ENCODE measurements at places on chromosomes 12 and 14.

DNA sequence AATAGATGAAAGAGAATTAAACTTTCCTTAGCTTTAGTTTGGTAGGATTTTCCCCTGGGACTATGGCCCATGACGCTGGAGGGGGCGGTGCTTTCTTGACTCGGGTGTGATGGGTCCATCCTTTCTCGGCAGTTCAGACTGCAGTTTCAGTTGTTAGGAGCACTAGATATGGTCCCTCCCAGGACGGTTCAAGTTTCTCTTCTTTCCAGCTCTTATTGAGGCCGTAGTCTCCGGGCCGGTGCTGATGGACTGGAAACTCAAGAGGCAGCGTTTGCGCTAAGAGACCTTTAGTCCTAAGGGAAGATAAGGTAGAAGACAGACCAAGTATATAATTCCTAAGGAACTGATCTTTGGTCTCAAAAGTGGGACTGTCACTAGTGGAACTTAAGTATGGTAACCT, 111.2 kb downstream of the RIN3 start:
- no peaks in the 10 kb centered on the region for H3K4me1 ChIP-seq
- H3K4me3 ChIP-seq, result no peak overlapping the region
- no peak overlapping the region for H3K27ac ChIP-seq
- H3K27me3 ChIP-seq, result no peaks in the 10 kb centered on the region
- H3K36me3 ChIP-seq, result no peaks in the 10 kb centered on the region

DNA sequence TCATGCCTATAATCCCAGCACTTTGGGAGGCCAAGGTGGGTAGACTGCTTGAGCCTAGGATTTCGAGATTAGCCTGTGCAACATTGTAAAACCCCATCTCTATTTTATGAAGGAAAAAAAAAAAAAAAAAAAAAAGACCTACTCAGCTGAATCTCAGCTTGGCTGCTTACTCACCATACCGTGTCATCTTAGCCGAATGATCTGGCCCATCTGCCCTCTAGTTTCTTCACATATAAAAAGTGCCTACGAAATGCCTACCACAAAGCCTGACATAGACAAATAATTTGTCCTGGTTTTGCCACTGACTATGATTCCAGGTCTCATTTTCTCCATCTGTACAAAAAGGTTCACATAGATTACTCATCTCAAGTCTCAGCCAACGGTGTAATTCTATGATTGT, 10.1 kb downstream of the DIABLO start:
- no peak for DNase-seq
- H3K36me3 ChIP-seq, result peaks cover 95% of the 10 kb centered on the region
- H3K27ac ChIP-seq, result no peak overlapping the region

DNA sequence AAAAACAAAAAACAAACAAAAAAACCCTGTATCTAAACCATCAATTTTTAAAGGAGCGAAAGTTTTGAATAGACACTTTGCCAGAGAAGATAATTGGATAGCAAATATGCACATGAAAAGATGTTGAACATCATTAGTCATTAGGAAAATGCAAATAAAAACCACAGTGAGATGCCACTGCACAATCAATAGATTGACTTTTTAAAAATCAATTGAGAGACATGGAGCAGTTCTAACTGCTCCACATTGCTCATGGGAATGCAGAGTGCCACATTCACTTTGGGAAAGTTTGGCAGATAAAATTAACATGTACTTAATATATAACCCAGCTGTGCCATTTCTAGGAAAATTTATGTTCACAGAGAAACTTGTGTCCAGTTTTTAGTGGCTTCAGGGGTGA, 12.7 kb downstream of the EIF2S1 start:
- peaks cover 87% of the 10 kb centered on the region for H3K36me3 ChIP-seq
- H3K27ac ChIP-seq, result no peak overlapping the region
- no peaks in the 10 kb centered on the region for H3K4me1 ChIP-seq
- DNase-seq, result no peak
- H3K27me3 ChIP-seq, result no peaks in the 10 kb centered on the region

GRCh38 chr12:52628841-52629240, 10.5 kb upstream of the KRT73 start:
- no peak overlapping the region for H3K4me3 ChIP-seq
- H3K4me1 ChIP-seq, result no peaks in the 10 kb centered on the region
- no peaks in the 10 kb centered on the region for H3K27me3 ChIP-seq

- no peaks in the 10 kb centered on the region for H3K27me3 ChIP-seq
- no peaks in the 10 kb centered on the region for H3K36me3 ChIP-seq
- no peak overlapping the region for H3K27ac ChIP-seq
- no peak for DNase-seq
- H3K4me1 ChIP-seq, result peaks cover 11% of the 10 kb centered on the region
Measured at GRCh38 chr12:93733358-93733757, 56.2 kb downstream of the CRADD start.

DNA sequence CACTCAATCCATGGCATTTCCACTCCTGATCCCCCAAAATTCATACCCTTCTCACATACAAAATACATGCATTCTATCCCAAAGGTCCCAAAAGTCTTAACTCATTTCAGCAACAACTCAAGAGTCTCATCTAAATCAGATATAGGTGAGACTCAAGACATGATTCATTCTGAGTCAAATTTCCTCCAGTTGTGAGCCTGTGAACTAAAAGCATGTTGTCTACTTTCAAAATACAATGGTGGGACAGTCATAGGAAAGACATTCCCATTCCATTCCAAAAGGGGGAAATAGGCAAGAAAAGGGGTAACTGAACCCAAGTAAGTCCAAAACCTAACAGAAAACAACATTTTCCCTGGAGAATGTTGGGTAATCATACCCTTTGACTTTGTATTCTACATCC, 103.3 kb downstream of the C12orf75 start:
- no peaks in the 10 kb centered on the region for H3K27me3 ChIP-seq
- H3K4me3 ChIP-seq, result no peak overlapping the region
- H3K4me1 ChIP-seq, result no peaks in the 10 kb centered on the region
- no peak overlapping the region for H3K27ac ChIP-seq
- no peaks in the 10 kb centered on the region for H3K36me3 ChIP-seq

DNA sequence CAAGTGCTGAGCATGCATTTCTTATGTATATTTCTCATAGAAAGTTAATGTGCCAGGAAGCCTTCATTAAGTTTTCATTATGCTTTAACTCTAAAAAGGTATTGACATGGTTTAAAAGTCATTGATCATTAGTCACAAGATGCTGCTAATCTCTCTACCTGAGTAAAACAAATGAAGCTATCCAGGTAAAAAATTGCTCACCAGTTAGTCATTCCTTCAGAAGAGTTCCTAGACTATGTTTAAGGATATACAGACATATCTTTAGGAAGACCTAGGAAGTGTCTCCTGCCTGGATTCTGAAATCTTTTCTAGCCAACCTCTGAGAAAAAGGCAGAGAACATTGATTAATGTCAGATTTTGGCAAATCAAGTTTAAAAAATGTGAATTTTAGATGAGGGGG, 274.2 kb downstream of the PDZRN4 start:
- no peaks in the 10 kb centered on the region for H3K4me1 ChIP-seq
- H3K4me3 ChIP-seq, result no peak overlapping the region
- H3K27ac ChIP-seq, result no peak overlapping the region
- no peak for DNase-seq
- no peaks in the 10 kb centered on the region for H3K36me3 ChIP-seq

DNA sequence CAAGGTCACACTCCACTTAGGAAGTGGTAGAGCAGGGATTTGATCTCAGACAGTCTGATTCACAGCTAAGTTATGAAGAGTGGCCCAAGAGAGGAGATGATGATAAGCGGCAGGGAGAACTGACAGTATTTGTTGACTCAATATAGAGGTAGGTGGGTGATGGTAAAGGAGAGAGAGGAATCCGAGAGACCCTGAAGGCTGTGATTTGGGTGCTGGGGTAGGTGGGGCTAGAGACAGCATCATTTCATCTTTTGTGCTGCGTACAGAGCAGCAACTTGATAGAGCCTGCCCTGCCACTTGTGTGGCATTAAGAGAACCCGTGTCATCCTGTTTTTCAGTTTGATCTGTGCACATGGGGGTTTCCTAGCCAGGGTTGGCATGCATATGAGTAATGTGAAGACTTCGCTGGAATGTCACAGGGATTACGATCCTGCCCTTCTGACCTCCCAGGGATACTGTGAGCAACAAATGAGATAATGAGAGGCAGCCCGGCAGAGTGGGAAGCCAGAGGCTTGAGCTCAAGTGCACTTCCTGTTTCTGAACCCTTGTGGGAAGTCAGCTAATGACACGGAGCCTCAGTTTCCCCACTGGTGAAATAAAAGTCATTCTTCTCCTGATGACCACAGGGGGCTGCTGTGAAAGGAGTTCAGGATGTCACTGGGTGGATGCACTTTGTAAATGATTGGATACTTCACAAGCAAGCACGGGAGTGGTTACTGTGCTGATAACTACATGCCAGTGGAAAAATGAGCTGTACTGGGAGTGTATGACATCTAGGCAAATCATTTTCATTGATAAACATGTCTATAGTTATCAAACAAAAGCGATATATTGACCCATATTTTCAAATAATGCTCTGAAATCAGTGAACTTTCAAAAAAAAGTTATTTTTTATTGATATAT, 59.5 kb upstream of the IGF1 start:
- H3K27me3 ChIP-seq, result peaks cover 2% of the 10 kb centered on the region
- H3K36me3 ChIP-seq, result no peaks in the 10 kb centered on the region

DNA sequence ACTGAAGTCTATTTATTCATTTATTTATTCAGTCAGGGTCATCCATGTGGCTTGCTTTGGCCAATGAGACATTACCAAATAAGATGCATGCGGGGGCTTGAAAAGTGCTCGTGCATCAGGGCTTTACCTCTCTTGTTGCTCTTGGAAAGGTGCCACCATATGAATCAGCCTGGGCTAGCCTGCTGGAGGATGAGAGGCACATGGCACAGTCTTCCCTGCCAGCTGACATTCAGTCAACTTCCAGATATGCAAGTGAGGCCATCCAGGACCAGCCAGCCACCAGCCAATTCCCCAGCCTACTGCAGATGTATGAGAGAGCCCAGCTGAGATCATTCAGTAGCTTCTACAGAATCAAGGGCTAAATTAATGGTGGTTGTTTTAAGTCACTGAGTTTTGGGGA, 105.2 kb upstream of the RPH3A start:
- DNase-seq, result no peak

DNA sequence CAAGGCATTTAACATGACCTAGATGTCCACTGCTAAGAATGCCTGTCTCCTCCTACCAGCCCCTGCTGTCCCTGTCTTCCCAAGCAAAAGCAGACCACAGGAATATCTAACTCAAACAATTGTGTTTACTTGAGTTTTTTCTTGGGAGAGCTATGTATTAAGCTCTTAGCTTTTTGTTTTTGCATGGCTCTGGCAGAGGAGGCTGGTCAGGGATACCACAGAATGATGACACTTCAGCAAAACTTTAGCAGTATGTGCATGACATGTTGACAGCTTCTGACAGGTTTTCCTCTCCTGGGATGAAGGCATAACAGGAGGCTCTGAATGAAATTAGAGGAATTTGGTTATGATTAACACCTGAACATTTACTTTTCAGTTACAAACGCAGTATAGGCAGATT, 6.9 kb downstream of the TMBIM6 start:
- peaks cover 8% of the 10 kb centered on the region for H3K36me3 ChIP-seq
- no peaks in the 10 kb centered on the region for H3K27me3 ChIP-seq
- H3K4me3 ChIP-seq, result no peak overlapping the region
- no peak for DNase-seq

DNA sequence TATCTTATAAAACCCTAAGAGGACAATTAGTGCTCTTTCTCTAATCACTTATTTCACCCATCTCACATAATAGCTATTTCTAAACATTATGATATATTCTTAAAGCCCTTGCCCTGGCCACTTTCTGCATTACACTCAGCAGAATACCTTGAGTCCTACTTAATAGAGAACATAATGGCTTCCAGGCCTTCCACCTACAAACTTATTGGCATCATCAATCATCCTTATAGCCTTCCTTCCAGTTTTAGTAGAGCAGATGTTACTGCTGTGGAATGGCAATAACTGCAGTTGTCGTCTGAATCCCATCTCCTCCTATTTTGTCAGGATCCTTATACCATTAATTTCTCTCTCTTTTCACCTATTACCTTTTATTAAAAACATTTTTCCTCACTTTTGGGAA, 1127.4 kb downstream of the LRFN5 start:
- no peak for DNase-seq
- no peaks in the 10 kb centered on the region for H3K36me3 ChIP-seq
- no peak overlapping the region for H3K27ac ChIP-seq
- no peak overlapping the region for H3K4me3 ChIP-seq

DNA sequence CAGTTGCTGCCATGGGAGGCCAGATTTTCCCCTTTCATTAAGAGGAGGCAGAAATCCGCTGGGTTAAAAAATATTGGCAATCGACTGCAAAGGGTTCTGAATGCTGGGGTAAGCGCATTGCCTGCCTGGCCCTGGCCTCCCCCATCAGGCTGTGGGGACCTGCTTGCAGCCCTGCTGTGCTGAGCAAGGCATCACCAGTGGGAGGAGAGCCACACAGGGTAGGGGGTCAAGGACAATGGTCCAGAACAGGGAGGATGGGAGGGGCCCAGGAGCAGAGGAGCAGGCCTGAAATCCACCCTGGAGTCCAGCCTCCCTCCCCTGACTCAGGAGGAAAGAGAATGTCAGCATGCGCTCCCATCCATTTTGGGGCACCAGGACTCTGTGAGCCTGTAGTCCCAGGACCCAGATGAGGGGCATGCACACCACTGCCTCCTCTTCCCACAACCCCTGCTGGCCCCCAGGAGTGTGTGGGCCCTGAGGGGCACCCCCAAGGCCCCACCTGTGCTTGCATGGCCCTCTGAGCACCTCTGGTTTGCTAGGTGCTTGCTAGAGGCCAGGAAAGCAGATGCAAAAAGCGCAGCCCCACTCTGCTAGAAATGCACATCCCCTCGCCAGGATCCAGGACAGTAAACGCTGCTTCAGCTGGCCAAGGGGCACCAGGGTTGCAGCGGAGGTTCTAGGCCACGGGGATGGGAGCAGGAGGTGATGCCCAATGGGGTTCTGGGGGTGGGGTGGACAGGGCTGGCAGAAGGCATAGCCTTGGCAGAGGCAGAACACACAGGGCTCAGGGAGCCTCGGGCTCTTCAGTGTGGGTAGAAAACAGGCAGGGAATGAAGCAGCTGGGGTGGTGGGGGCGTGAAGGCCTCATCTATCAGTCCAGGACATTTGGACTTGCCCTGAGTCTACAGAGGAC, 14.6 kb downstream of the TESC start:
- no peaks in the 10 kb centered on the region for H3K4me1 ChIP-seq
- no peak for DNase-seq
- H3K27me3 ChIP-seq, result peaks cover 14% of the 10 kb centered on the region
- no peak overlapping the region for H3K4me3 ChIP-seq
- H3K36me3 ChIP-seq, result no peaks in the 10 kb centered on the region

GRCh38 chr14:60977847-60978246, 3.0 kb downstream of the TRMT5 start:
- H3K4me1 ChIP-seq, result peaks cover 39% of the 10 kb centered on the region
- no peaks in the 10 kb centered on the region for H3K27me3 ChIP-seq
- no peak overlapping the region for H3K27ac ChIP-seq
- no peak overlapping the region for H3K4me3 ChIP-seq
- DNase-seq, result no peak

GRCh38 chr14:28709571-28710305, 56.8 kb upstream of the FOXG1 start:
- H3K4me1 ChIP-seq, result no peaks in the 10 kb centered on the region
- no peaks in the 10 kb centered on the region for H3K27me3 ChIP-seq
- H3K27ac ChIP-seq, result no peak overlapping the region
- no peaks in the 10 kb centered on the region for H3K36me3 ChIP-seq
- no peak for DNase-seq
- no peak overlapping the region for H3K4me3 ChIP-seq

- no peaks in the 10 kb centered on the region for H3K27me3 ChIP-seq
- H3K36me3 ChIP-seq, result no peaks in the 10 kb centered on the region
- no peak for DNase-seq
- H3K27ac ChIP-seq, result no peak overlapping the region
- peaks cover 4% of the 10 kb centered on the region for H3K4me1 ChIP-seq
Measured at GRCh38 chr12:121989276-121990113, 32.2 kb upstream of the BCL7A start.

GRCh38 chr12:93229494-93230325, 148.0 kb upstream of the NUDT4 start:
- DNase-seq, result no peak
- H3K4me3 ChIP-seq, result no peak overlapping the region
- no peaks in the 10 kb centered on the region for H3K36me3 ChIP-seq

Data from suprapubic skin (tissue), 4 donors.